ENCODE measurements at places on chromosomes 5 and 9.

- DNase-seq, result no peak
Observed at GRCh38 chr9:98247831-98248657, 7.4 kb downstream of the TBC1D2 start.

GRCh38 chr9:11892401-11892800 lies 800.8 kb upstream of the TYRP1 start:
- no peak for DNase-seq

GRCh38 chr9:113803811-113804589 lies 72.1 kb upstream of the ZNF618 start:
- no peak for DNase-seq

DNA sequence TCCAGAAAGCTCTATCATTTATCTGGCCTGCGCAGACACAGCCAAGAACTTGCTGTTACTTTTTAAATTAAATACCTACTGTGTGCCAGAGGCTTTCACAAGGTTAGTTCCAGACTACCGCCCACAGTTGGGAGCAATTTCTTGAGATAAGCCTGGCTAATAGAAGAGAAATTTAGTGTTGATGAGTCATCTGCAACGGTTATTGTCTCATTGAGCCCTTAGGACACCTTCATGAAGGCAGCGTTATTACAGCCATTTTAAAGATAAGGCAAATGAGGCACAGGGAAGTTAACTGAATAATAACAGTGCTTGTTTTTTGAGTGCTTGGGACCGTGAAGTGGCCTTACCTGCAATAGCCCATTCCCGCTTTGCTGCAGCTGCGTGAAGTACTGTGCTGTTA lies 292.9 kb upstream of the MSX2 start:
- DNase-seq, result no peak

DNA sequence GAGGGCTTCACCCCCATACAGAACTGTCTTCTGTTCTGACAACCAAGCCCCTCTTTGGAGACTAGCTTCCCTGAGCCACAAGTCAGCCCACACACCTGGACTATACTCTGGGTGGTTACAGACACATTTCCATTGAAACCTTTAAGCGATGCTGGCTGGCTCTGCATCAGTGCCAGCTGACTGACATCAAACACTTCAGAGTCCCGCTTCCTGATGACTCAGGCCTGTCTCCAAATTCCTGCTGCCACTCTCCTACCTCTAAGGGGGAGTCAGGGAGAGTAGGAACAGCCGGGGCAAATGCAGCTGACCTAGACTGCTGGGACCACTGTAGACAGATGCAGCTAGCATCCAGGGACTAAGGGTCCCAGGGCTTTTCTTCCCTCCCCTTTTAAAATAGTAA lies 59.4 kb downstream of the SIL1 start:
- peak; percentile 29 for DNase-seq

DNA sequence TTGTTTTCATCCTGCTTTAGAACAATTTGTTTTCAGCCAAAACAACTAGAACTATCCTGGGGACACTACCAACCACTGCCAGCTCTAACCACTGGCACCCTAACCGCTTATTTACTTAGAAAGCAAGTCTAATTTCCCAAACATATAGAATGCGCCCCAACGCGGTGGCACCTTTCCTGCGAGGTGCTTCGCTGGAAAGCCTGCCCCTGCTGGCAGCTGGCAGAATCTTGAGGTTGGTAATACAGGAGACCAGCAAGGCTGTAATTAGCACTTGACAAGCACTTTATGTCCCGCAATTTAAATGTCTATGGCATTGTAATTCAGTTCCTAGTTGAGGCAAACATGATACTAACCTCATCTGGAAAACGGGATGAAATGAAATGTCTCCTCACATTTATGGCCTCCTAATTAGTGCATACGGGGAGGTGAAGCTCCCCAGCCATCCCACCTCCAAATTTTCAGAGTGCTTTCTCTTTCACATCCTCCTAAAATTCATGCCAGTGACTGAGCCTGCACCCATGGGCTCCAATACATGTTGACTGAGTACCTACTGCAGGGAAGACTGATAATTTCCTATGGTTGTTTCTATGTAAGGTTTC lies 30.4 kb downstream of the GABBR2 start:
- no peak for DNase-seq

- DNase-seq, result no peak
Observed at GRCh38 chr9:82284758-82285157, 296.2 kb downstream of the SPATA31D1 start.

All from cerebellum (tissue), 4 donors.